ENCODE measurements at places on chromosomes 6 and 20. TPM values are rescaled to one million over a fixed set of nuclear protein-coding genes. Genes with fewer than 3 reads are reported as not detected.
A peak's percentile ranks its signal among the peaks of the same experiment; 100 is the strongest.

DNA sequence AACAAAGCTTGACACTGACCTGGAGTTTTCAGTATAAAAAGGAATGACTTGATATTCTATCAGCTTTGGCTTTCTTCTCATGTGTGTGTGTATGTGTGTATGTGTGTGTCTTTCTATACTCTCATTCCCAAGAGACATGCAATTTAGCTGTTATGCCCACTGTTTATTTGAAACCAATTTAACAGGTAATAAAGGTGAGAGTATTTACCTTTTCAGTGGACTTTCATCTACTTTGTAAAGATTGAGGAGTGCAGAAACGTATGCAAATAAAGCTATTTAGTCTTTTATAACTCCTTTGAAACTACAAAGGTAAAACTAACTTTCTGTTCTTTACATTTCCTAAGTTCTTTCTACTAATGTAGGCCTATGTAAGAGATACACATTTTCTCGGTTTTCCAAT is 103.5 kb upstream of the HS3ST5 start:
- no peak for DNase-seq

GRCh38 chr6:2257363-2257762 is 12.0 kb upstream of the GMDS start:
- no peak for DNase-seq

DNA sequence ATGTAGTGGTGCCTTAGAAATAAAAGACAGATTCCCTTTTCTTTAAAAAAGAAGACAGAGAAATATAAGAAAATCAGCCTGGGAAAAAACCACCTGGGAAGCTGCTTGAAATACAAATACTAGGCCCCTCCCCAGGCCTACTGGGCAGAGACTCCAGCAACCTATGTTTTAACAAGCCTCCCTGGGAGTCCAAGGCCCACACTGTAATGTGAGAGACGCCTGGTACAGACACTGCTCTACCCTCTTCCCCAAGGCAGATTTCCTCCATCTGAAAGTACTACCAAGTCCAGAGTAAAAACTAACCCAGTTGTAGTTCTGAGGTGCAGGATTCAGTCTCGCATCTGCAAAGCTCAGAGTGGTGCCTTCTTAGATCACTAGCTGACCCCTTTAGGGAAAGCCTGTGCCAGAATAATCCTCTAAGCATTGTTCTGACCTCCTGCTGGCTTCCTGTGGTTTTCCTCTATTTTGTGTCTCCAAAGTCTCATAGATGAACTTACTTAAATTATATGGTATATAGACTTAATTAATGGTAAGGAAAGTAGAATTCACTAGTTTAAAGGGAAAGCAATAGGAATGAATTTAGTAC is 270.2 kb upstream of the SLC35B3 start:
- DNase-seq, result no peak

DNA sequence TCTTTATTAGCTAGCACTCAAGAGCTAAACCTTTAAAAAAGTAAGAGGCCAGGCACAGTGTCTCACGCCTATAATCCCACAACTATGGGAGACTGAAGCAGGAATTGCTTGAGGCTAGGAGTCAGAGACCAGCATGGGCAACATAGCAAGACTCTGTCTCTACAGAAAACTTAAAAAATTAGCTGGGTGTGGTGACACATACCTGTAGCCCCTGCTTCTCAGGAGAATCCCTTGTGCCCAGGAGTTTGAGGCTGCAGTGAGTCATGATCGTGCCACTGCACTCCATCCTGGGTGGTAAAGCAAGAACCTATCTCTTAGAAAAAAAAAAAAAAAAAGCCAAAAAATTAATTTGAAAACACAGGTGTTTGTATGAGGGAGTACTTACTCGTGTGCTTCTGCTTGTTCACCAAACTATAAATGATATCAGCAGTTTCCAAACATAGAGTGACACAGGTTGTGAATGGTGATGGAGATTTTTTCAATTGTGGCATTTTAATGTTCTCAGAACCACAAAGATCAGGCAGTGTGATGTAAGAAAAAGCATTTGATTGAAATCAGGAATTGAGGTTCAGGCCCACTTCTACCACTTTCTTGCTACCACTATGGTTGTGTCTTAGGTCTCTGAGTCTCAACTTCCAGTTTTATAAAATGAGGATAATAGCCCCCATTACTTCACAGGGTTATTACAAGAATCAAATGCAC is 104.9 kb downstream of the FOXO3 start:
- no peak for DNase-seq

- DNase-seq, result no peak
These were observed 24.6 kb downstream of the SLCO4A1 start for GRCh38 chr20:62666736-62667529.

DNA sequence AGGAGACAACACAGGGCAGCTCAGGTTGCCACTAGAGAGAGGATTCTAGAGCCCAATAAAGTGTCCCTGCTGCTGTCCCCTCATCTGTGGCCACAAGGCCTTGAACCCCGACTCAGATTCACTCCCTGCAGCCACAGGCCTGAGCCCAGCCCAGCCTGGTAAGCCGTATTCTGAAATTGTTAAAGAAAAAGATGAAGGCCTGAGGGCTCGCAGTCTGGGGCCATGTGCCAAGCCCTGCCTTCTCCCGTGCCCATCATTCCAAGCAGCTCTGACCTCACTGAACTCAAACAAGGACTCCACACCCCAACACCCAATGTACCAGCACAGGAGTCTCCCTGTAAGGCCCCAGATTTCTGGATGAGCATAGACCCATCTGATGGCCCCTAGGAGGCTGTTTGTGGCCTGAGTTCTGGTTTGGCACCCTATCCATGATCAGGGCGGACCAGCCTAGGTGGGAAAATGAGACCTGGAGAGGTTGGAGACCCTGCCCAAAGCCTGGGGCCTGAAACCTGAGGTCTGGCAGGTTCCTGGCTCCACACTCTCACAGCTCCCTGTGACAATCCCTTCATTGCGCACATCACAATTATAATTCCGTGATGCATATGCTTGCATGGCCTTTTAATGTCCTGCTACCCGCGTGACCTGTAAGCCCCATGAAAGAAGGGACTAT is 62.0 kb upstream of the TOP1 start:
- no peak for DNase-seq

GRCh38 chr6:135180542-135181332 is at the start of gene MYB:
Gene MYB, plus strand, starts transcription at chr6:135181308. Its CDS starts 206 bp downstream, at chr6:135181514.
- DNase-seq, result no peak

- peak; percentile 15 for DNase-seq
These were observed 155.9 kb downstream of the JARID2 start for GRCh38 chr6:15401769-15402250.

Gene GTSF1L
- not detected for total RNA-seq

Gene TGM3
- total RNA-seq, result 5.3 TPM

Gene SCUBE3
- 4.7 TPM for total RNA-seq

Gene RHAG
- not detected for total RNA-seq

Measured in SJSA1 (cell line).